CD14-positive monocyte (primary cell): ENCODE measurements at places on chromosomes 4 and X.

DNA sequence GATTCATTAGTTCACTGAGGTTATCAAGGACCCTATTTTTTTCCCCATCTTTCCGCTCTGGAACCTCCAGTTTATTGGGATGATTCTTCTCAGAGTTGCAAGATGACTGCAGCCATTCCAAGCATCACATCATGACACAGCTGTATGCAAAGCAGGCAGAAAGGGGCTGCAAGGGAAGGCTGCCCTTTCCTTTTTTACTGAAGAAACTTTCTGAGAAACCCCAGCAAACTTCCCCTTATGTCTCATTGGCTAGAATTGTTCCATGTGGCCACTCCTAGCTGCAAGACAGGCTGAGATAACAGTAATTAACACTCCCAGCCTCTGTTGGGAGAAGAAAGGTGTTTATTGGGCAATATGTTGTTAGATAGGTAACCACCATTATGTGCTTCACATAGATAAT is 102.6 kb downstream of the SATL1 start:
- no peak for DNase-seq

DNA sequence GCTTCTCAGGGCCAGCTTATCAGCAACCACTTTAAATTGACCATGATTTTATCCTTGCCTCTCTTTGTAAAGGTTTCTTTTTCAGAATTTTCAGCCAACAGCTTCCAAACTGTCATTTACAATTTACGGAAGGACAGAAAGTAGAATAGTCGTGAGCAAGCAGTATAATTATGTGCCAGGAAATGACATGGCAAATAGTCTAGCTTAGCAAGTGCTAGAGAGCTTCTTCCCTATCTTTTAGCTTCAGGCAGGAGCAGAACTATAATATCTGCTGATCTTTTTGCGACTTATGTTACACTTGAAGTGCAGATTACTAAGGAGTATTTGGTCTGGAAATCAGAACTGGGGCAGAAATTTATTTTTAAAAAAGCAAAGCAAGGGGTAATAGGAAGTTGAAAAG is 123.0 kb upstream of the AP1S2 start:
- peak; percentile 68 for DNase-seq

DNA sequence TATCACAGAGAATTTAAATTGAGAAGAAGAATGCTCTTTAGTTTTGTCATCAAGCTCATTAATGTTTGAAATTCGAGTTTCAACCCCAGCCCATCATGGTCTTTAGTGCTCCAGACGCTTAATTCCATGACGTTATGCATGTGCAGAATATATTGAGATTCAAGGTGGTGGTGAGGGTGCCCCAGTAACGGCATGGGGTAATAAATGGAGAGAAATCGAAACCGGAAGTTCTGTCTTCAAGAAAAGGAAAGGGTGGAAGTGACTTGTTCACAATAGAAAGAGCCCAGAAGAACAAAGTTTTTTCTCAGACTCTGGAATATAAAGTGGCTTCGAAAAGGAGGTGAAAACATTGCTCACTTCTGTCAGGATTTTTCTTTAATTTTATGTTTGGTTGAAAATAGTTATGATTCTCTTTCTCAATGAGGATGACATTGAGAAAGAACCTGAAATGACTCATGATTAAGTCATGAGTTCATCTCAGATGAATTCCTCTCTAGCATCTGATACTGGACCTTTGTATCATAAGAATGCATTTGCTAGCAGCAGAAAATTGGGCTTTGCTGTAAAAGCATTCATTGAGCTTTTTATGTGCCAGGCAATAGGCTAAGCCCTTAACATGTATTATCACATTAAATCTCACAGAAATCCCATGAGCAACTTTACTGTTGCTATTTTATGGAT is 779 bp upstream of the DDX60L start:
- peak; percentile 89 for DNase-seq

GRCh38 chr4:133559987-133560386 is 410.9 kb downstream of the PCDH10 start:
- DNase-seq, result no peak

GRCh38 chr4:151472711-151473110 is 63.7 kb downstream of the FHIP1A start:
- no peak for DNase-seq

DNA sequence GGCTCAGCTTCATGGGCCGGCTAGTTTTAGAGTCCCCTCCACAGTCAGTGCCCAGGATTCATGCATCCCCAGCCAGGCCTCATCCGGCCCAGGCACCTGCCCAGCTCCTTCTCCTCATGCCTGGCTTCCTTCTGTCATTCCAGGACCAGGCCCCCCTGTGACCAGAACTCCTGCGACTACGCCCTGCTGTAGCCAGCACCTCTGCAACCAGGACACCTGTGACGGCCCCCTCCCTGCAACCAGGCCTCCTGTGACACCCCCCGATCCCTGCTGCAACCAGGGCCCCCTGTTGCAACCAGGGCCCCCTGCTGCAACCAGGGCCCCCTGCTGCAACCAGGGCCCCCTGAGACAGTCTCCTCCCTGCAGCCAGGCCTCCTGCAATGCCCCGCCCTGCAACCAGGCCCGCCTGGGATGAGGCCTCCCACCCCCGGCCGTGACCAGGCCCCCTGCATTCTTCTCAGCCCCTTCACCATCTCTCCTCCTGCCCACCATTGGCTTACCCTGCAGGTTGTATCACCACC is 46.8 kb downstream of the HTRA3 start:
- no peak for DNase-seq

DNA sequence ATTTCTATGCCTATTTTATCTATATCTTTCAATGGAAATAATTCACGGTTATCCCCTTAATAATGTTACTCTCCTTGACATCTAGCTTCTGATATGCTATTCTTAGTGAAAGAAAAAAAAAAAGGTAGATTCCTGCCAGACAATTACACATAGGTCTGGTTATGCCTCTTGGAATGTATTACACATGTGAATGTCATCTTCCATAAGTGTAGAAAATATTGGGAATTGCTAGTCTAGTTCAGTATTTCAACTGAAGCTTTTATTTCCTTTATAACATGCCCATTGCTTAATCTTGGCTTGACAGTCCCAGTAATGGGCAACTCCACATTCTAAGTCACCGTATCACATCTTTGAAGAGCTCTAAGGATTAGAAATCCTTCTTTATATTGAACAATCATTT is 25.4 kb upstream of the PPP1R2C start:
- DNase-seq, result no peak

DNA sequence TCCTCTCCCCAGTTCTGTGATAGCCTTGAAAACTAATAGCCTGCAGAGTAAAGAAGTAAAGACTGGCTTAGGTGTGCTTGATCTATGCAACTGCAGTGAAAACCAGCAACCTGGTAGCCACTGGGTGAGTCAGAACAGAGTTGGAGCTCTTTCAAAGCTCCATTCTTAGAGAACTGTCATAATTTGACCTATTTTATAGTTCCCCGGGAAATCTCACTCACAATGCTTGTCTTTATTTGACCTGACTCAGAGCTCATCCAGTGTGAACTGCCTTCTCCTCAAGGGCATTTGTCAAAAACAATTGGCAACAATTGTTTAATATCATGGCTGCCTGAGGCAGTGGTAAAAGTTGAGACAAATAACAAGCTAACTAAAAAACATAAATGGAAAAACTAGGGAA is 213.0 kb upstream of the NHS start:
- no peak for DNase-seq

GRCh38 chrX:3320471-3321046 is 25.9 kb downstream of the MXRA5 start:
- no peak for DNase-seq

GRCh38 chrX:110015032-110015431 is 12.1 kb downstream of the TMEM164 start:
- no peak for DNase-seq

GRCh38 chr4:1616557-1616930 is 67.6 kb downstream of the FAM53A start:
- no peak for DNase-seq

DNA sequence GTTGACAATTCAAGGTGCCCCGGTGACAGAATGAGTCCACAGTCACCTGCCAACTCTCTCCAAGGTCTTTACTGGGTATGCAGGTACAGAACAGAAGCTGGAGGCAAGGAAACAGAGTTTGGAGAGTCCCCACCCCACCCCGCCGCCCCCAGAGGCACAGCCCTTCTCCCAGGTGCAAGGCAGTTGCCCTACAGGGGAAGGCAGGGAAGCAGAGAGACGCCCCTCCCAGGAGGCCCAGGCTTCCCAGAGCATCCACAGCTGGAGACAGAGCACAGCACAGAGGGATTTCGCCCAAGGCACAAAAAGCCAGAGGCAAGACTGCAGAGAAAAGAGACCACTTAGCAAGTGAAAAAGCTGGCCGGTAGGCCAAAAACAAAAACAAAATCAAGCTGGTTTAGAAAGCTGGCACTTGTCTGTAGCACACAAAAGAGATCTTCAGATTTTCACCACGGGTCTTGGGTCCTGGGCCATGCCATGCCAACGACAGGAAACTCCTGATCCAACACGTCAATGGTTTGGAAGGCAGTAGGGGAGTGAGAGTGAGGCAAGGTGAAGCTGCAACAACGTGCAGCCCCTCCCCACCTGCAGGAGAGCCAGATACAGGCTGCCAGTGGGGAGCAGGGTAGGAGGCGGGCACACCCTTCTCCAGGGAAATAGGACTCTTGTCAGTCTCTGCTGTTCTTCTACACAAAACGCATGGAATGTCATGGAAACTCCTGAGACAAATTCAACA is 113.3 kb downstream of the AFAP1 start:
- DNase-seq, result no peak

GRCh38 chr4:69617083-69617694 is 22.3 kb downstream of the UGT2A2 start:
- DNase-seq, result no peak

- DNase-seq, result no peak
Observed at GRCh38 chr4:2907706-2908293, 55.4 kb downstream of the NOP14 start.

GRCh38 chr4:41814565-41814964 is 66.0 kb upstream of the PHOX2B start:
- DNase-seq, result no peak

- no peak for DNase-seq
Observed at GRCh38 chr4:179165000-179165738, 1722.9 kb upstream of the AGA start.

DNA sequence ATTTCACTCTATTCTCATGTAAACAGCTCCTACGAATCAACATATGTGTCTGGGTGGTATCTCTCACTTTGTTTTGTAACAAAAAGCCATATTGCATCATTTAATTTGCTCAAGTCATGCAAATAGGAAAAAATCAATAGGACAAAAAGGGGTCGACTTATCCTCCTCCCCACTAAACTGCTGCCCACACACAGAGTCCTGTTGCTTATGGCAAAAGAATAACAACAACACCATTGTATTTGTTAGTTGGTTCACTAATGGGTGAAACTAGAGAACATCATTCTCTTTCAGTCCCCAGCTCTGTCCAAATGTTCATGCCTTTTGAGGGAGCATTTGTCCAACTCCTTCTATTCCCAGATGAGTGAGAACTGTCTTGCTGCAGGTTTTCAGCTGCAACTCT is 2.1 kb downstream of the HHIP start:
- no peak for DNase-seq

- no peak for DNase-seq
Observed at GRCh38 chr4:78613522-78614321, 62.2 kb downstream of the ANXA3 start.

DNA sequence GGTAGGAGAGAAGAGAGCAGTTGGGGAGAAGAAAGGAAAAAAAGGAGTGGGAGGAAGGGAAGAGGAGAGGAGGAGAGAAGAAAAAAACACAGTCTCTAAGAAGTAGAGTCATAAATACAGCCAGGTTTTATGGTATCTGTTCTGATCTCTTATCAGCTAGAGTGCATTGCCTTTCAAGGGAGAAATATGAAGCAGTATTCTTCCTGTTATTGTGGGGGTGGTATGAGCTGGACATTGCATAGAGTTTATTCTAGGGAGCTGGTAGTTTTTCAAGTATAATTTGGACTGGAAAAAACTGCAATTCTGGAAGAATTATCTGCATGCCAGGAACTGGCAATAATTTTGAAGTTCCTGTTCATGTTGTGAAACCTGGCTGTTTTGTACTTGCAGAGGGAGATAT is 54.9 kb upstream of the TAB3 start:
- DNase-seq, result no peak

GRCh38 chr4:164212714-164213113 is 541.2 kb upstream of the SMIM31 start:
- no peak for DNase-seq

- DNase-seq, result no peak
Observed at GRCh38 chr4:74474345-74475090, 29.6 kb downstream of the AREG start.

DNA sequence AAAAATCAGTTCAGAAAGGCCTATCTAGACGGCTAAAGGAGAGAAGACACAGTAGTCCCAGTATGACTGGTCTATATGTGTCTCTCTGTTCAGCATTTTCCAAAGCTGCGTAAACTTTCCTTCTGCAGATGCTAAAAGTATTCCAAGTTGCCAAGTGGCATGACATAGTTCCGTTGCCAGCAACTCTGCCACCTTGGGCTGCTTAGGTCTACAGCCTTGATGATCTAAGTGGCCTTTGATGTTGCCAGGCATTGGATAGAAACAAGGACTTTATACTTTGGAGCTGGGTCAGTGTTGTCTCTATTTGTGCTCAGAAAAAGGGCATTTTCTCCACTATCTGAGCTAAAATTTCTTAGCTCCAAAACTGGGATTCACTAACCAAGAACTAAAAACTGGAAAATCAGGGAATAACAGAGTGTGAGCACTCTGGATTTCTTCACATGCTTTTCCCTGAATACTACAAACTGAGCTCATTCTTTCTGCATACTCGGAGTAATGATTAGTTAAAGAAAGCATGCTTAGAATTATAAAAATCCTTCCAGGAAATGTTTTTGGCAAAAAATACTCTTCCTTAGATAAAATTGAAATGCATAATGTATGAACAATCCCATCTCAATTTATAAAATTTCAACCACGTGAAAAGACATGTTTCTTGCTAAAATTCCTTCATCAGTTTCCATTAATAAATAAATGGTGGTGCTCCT is 191.4 kb downstream of the ADAMTS3 start:
- no peak for DNase-seq

DNA sequence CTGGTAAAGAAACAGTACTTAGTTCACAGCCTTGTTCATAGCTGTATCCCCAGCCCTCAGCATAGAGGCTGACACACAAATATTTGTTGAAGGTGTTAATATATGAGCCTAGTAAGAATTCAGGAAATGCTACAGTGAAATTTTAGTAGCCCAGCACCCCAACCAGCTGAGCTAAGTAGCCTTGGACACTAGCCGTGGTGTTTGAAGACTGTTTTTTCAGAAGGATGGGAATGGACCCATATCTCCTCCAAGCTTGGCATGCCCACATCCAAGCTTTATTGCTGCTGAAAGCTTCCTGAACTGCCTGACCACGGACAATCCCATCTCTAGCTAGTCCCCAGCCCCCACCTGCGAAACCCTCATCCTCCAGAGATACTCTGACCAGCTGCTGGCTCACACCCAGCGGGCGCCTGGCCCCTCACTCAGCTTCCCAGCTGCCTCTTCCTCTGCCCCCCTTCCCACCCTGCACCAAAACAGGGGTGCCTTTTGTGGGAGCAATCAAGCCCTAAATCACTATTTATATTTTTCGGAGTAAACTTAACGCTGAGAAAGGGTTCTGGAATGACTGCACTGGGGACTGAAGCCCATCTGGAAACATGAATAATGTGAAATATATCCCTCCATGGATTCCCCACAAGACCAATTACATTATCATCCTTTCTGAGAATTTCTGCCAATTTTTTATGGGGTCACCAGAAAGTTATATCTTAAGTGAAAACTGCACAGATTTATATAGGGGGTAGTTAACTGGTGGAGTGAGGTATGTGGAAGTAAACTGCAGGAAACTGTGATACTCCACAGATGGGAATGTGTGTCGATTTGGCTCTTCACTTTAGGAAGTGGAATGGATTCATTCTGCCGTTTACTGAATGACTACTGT is 41.1 kb upstream of the CBR4 start:
- DNase-seq, result no peak

- no peak for DNase-seq
Observed at GRCh38 chr4:143575331-143575730, 61.8 kb downstream of the SMARCA5 start.

GRCh38 chrX:136030303-136031191 is 45.3 kb downstream of the SLC9A6 start:
- DNase-seq, result no peak
